ENCODE measurements at places on chromosomes 12 and 14.

GRCh38 chr12:7229741-7230140 is 40.3 kb downstream of the PEX5 start:
- no peak for DNase-seq

GRCh38 chr14:96201965-96202364 is 2.7 kb upstream of the BDKRB2 start:
- DNase-seq: no peak

DNA sequence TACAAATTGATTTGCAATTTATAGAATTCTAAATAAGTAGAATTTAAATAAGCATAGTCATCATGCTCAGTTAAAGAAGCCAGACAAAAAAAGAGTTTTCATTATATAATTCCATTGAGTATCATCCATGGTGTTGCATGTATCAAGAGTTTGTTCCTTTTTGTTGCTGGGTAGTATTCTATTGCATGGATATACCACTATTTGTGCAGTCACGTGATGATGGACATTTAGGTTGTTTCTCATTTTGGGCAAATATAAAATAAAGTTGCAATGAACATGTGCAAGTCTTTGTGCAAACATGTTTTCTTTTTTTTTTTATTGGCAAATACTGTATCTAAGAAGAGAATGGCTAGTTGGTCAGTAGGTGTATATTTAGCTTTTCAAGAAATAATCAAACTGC is 186.2 kb upstream of the FRMD6 start:
- no peak for DNase-seq

GRCh38 chr14:77786148-77786547 is 13.8 kb upstream of the ADCK1 start:
- DNase-seq: no peak

GRCh38 chr14:23618415-23618988 is 17.7 kb upstream of the DHRS2 start:
- no peak for DNase-seq

DNA sequence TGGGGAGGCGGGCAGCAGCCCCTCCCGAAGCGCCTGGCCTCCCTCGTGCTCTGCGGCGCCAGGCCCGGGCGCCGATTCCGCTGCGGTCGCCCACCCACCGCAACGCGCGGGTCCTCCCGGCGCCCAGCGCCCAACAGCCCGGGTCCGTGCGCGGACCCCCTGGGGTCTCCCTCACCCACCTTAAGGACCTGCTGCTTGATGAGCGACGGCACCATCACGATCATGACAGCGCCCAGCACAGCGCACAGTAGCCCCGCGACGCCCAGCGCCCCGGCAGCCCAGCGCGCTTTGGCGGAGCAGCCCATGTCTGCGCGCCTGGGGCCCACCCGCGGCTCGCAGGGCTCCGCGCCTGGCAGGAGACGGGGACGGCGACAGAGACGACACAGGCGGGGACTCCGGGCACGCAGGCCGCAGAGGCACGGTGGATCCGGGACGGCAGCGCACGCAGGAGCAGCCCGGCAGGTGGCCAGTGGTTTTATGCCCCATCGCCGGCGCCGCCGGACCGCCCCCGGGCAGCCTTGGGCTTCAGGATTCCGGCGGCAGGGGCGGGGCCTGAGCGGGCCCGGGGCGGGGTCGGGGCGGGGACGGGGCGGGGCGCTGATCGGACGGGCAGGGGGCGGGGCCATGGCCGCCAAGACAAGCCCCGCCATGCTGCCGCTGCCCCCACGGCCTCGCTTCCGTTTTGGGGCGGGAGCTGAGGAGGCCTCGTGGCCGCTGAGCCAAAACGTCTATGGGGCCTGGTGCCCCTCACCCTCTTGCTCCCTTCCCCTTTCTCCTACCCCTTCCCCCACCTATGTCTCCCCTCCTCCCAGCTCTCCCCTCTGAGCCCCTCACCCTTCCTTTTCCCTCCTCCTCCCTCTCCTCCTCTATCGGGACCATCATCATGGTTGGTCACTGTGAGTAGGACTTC is at the start of gene SCARB1:
SCARB1 (minus strand) TSS at position 449 of the 910 bp plus-strand sequence; CDS start at position 305, 144 bp downstream.
- peak; percentile 84 for DNase-seq

- DNase-seq: no peak
Observed at GRCh38 chr14:20343862-20344220, 406 bp downstream of the PARP2 start.

DNA sequence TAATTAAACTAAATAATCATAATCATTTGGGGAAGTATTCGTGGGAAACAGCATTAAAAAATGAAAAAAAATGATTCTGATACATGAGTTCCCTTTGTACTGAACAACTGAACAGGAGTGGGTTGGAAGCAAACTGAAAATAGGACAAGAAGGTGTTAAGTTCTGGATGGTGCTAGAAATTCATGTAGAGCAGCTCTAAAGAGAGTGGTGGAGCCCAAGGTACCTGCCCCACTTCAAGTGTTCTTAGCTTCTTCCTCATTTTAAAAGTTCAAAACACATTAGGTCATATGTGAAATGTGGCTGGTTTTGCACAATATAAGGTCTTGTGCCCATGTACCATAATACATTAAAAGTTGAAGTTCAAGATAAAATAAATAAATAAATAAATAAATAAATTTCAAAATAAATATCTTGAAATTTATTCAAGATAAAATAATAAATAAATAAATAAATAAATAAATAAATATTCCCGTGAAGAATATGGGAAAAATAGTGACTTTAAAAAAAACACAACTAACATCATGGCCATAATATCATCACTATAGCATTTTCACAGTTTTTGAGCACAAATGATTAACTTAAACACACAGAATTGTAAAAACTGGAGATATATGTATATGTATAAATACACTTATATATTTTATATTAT is 191.5 kb upstream of the PRKD1 start:
- DNase-seq: no peak

DNA sequence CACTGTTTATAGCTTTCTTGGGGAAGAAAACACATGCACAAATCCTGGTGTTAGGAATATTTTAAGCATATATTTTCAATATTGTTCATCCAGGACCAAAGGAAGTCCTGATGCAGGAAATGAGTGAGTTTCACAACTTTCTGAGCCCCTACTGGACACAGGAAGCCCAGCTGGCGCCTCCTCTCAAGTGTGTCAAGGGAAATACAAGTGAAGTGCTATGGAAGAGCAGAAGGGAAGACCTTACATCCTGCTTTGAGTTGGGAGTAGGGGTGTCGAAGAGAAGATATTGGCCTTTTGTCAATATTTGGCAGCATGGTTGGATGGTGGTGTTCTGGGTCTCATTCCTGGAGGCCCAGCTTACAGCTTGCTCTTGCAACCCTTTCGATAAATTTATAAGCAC is 66.1 kb upstream of the ZDHHC17 start:
- DNase-seq: no peak

GRCh38 chr12:71607494-71608330 is 55.9 kb downstream of the ZFC3H1 start:
- no peak for DNase-seq

GRCh38 chr12:92621833-92622232 is 81.0 kb upstream of the PLEKHG7 start:
- no peak for DNase-seq

- DNase-seq: no peak
Observed at GRCh38 chr14:77186911-77187648, 5.5 kb downstream of the TMEM63C start.

DNA sequence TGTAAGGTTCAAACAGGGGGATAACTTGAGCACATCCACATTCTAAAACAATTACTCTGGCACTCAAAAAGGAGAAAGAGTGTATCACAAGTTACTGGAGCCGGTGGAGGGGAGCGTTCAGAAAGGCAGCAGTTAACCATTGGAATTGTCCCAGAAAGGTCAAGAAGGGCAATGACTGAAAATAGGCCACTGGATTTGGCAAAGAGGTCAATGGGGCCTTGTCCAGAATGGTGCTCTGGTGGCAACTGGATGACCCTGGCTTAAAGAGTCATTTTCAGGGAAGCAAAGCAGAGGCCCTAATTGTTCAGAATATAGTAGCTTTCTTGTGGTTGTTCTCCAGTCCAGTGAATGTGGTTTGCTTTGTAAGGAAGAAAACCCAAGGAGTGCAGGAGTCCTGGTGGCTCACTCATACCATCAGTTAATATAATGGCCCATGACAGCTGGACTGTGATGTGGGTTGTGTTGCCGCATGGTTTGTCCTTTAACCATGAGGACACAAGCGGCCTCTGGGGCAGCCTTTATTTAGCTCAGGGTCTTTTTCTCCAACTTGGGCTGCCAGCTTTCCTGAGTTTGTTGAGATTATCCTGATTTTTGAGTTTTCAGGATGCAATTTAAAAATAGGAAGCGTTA is 142.8 kb upstream of the PELI2 start:
- no peak for DNase-seq

DNA sequence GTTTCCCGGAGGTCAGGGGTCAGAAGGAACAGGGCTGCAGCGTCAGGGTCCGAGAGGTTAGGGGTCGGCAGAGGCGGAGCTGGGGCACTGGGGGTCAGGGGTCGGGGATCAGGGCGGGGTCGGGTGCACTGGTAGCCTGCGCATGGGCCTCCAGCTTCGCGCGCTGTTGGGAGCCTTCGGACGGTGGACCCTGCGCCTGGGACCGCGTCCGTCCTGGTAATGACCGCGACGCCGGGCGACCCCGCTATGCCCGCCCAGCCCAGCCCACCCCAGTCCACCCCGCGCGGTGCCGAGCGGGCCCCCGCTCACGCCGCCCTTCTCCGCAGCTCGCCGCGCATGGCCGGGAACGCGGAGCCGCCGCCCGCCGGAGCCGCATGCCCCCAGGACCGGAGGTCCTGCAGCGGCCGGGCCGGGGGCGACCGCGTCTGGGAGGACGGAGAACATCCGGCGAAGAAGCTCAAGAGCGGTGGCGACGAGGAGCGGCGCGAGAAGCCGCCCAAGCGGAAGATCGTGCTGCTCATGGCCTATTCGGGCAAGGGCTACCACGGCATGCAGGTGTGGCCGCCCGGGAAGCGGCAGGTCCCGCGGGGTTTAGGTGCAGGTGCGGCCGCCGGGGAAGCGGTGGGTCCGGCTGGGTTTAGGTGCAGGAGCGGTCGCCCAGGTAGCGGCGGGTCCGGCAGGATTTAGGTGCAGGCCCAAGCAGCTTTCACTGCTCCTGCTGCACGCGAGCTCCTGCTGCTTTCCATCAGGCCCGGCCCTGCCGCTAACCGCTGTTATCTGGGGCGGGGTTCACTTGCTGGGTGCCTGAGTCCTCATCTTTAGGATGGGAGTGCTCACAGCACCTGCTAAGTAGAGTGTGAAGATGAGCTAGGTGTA is 743 bp downstream of the PUS1 start:
- peak; percentile 46 for DNase-seq

DNA sequence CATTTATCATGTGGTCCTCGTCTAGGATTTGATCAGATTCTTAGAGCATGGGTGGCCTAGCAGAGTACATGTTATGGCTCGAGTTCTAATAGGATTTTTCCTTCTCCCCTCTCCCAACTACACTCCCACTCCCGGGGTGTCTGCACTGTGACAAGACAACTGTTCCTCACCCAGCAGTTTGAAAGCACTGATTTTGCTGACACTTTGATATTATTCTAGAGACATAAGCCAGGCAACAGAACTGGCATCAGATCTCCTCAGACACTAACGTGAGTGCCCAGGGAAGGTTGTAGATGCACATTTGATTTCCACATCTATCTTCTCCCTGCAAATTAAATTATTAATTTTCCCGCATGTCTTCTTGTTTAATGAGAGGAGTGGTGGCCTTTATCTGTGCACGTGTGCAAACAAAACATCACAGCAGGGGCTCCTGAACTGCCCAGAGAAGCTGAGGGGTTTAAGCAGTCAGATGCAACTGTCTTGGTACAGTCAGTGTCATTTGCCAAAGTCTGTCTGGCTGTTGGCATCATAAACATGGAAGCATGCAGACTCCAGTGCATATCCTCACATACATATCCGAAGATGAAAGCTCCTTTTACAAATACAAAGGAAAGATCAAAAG is 491.8 kb downstream of the NPAS3 start:
- DNase-seq: no peak

DNA sequence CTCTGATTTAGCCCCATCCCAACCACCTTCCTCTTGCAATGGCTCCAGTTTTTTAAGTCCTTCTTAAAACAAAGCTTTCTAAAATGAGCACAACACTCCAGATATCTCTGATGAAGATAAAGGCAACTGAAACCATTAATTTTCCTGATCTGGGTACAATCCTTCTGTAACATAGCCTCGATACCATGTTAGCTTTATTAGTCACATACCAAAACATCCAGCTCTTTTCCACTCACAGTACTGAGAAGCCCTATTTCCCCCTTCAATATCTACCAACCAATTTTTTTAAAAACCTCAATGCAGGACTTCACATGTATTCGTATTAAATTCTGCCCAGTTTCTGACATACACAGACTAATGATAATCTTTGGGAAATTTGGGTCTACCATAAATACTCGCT is 105.9 kb downstream of the MED13L start:
- no peak for DNase-seq

- DNase-seq: no peak
Observed at GRCh38 chr12:50788561-50788960, 24.7 kb downstream of the ATF1 start.

DNA sequence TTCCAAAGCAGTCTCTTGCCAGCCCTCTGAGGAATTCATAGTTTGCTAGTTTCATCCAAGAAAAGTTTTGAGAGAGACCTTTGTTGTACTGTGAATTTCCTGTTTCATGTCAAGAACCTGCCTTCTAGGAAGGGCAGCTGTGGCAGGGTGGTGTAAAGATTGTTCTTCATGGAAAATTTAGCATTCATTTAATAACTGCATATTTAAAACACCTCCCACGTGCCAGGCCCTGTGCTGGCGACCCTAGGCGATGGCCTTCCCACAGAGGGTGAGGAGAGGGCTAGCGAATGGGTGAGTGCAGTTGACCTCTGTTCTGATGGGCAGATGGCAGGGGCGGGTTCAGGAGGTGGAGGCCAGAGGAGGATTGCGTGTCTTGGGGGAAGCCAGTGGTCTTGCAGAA is 43.2 kb downstream of the MLXIP start:
- DNase-seq: peak; percentile 44

- no peak for DNase-seq
Observed at GRCh38 chr14:91284791-91285548, 40.5 kb upstream of the GPR68 start.

DNA sequence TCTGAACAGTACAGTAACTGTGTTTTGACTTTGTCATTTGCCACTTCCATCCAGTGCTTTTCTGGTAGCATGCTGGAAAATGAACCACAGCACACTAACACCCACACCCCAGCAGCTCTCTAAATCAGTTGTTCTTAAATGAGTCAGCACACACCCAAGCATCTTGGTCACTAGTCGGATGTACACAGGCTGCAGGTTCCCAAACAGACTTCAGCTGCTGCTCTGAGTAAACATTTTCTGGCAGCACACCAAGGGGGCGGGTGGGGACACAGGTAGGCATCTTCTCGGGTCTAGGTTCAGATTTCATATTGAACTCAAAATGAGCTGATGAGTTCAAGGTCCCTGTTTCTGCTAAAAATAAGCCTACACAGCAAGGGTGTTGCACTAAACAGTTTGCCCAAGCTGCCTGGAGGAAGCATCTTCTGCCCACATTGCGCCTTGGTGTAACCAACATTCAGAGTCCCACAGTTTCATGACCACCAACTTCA is 39.8 kb downstream of the IFNG start:
- DNase-seq: peak; percentile 86

Data from activated CD8-positive, alpha-beta T cell treated with anti-CD3 and anti-CD28 coated beads for 36 hours (primary cell).